ENCODE measurements at places on chromosomes 4 and X.
A peak's percentile ranks its signal among the peaks of the same experiment; 100 is the strongest.

- DNase-seq = no peak
These were observed 42.0 kb upstream of the GPR78 start for GRCh38 chr4:8538076-8538702.

DNA sequence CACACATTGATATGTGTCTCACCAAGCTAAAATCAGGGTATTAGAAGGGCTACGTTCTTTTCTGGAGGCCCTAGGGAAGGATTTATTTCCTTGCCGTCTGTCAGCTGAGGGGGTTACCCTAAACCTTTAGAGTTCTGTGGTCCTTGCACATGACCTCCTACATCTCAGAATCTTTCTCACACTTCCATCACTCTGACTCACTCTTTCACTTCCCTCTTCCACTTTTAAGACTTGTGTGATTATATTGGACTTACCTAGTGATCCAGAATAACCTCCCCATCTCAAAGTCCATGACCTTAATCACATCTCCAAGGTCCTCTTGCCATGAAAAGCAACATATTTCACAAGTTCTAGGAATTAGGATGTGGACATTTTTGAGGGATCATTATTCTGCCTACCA, 53.6 kb upstream of the FUNDC1 start:
- DNase-seq = peak; percentile 71

DNA sequence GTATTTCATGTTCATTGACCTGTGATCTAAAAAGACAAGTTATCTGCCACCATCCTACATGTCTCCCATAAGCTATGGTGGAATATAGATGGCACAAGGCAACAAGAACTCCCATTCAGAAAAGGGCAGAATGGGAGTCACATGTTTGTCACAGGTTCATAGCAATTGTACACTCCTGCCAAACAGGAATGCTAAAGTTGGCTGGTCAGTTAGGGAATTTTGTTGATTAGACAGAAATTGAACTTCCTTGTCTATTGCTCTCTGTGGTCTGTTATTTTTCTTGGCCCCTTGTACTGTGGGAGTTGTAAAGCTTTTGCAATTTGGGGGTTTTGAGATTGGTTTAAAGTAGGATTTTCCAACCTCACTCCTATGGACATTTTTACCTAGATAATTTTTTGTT, 101.7 kb upstream of the SOD3 start:
- DNase-seq = no peak

DNA sequence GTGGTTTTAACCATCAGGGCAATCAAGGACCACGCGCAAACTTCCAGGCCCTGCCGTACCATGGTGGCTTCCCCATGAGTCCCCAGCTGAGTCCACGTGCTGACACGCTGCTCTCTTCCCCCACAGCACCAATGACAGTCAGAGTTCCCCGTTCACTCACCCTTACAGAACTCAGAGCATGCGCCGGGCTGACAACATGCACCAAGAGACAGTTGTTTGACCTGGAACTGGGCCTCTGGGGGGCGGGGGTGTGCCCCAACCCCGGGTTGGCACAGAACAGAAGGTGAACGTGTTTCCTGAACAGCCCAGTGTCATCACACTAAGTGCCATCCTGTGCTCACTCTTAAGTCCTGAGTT, 29.4 kb downstream of the IRF2 start:
- DNase-seq = peak; percentile 82

DNA sequence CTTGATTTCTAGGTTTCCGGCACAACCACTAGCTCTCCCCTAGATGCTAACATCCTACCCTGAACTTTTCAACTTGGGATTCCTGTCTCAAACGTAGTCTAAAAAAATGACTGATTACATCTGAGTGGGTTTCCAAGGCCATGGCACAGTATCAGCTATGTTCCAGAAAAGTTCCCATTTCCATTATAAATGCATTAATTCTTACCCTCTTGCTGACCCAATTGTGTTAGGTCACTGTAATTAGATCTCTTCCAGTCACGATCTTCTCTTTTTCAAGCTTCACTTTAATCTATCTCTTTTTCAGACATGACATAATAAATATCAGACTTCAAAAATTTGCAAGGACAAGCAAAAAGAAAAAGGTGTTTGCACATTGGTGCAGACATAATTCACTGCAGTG, 50.6 kb upstream of the PDE5A start:
- DNase-seq = no peak

GRCh38 chr4:10893395-10893794, 208.8 kb upstream of the CLNK start:
- peak; percentile 5 for DNase-seq

GRCh38 chr4:40238700-40239548, 42.1 kb downstream of the RHOH start:
- peak; percentile 58 for DNase-seq

- DNase-seq = peak; percentile 85
These were observed 116.7 kb downstream of the TMA16 start for GRCh38 chr4:163611182-163611581.

DNA sequence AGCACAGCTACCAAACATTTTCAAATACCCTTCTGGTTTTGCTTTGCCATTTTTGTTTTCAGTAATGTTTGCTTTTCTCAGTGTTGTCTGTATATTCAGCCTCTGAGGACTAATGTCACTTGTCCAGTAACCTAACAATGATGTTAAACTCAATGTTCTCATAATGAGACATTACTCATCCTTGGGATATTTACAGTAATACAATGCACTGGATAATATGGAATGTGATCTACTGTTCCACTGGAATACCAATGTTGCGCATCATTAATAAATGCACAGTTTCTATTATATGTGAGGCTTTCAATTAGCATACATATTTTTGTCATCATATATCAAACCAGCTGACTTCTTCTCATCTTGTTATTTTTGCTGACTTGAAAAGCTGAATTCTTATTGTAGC, 259.1 kb downstream of the SH2D1A start:
- DNase-seq = no peak

- peak; percentile 69 for DNase-seq
These were observed 37.1 kb upstream of the IRAK1 start for GRCh38 chrX:154056770-154057241.

GRCh38 chr4:16758255-16758654, 140.2 kb downstream of the LDB2 start:
- no peak for DNase-seq

GRCh38 chr4:2702770-2703169, 53.4 kb downstream of the TNIP2 start:
- DNase-seq = no peak

DNA sequence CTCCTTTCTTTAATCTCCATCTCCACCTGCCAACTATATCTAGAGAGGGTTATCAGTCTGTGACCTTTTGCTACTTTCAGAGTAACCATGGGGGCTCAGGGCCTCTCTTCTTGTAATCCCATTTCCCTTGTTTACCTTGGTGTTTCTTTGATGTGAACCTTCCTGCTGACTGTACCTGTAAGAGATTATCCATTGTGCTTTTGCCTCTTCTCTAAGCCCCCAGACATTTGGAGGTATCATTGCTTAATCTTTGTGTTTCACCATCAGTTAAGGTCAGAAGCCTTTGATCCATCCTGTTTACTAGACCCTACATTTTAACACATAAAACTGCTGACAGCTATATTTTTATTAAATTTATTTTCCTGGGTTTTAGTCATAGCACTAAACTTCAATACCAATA, 111.8 kb upstream of the RAP2C start:
- no peak for DNase-seq

DNA sequence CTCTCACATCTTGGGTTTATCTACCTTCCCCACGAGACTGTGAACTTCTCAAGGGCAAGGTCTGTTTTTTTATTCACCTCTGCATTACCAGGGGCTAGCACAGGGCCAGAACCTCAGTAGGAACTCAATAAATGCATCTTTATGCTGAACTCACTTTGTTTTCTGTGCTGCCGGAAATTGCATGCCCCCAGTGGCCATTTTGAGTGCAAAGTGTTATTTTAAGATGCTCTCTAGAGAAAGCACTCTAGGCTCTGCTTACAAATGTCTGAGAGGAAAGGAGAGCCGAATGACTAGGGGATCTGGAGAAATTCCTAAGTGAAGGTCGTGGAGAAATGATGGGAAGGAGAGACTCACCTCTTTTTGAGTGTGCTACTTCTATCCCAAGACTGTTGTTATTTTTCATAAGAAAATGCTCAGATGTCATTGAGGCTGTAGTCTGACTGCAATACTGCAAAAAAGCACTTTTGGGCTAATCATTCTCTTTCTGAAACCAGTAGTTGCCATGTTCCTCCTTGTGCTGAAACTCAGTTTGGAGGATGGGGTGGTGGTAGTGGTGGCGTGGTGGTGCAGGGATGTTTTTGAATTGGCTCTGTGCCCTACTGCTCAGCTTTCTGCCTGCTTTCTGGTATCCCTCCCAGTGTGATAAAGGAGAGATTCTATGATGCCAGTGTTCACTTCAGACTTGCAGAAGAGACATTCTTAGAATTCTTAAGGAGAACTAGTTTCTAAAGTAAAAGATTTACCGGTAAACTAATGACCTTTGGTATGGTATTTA, 41.3 kb downstream of the DOCK11 start:
- DNase-seq = peak; percentile 28

GRCh38 chr4:165580351-165580905, 201.6 kb downstream of the CPE start:
- no peak for DNase-seq

DNA sequence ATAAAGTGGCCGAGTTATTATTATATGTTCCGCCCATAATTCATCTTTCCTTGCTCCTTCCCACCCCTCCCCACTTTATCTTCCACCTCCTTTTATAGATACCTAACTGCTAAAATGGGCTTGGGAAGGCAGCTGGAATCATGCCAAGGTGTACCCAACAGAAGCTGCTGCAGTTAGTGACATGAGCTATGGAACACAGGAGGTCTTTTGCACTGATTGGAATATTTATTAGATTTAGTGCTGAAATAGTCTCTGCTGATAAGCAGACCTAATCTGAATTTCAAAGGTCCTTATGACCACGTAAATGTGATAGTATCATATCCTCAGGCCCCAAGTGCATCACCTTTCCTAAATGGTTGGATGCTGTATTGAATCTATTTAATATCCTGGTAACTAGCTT, 64.9 kb downstream of the HMGB2 start:
- no peak for DNase-seq

GRCh38 chrX:108447303-108447702, 7.7 kb downstream of the COL4A5 start:
- DNase-seq = no peak

- peak; percentile 23 for DNase-seq
These were observed 26.0 kb downstream of the ARL13A start for GRCh38 chrX:100995469-100995868.

GRCh38 chr4:15244354-15244753, 183.5 kb upstream of the C1QTNF7 start:
- DNase-seq = no peak

DNA sequence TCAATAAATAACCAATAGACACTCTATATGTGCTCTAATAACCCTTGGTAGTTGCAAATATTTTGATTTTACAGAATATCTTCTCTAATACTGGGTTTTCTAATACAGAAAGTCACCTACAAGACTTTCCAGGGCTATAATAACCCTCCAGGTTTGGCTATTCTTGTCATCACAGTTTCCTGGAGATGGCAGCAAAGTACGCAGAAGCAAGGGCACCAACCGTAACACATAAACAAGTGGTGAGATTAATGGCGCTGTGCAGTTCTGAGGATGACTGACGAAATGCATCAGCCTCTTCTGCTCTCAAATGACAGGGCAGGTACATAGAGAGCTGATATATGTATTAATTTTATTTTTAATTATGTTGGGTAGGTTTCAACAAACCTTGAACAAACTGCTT, 122.4 kb downstream of the C4orf33 start:
- peak; percentile 3 for DNase-seq

DNA sequence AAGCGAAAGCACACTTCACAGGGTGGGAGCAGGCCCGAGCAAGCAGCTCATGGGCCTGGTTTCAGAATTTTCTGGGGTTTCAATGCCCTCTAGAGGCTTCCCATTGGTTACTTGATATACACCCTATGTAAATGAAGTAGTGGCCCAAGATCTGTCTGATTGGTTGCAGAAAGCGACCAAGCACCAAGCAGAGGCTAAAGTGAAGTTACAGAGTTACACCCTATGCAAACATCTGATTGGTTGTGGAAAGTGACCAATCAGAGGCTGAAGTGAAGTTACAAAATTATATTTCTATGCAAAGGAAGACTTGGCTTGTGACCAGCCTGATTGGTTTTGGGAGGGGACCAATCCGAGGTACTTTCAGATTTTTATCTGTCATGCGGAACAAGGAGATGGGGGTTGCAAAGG, 8.2 kb downstream of the FHIP1A start:
- DNase-seq = no peak

DNA sequence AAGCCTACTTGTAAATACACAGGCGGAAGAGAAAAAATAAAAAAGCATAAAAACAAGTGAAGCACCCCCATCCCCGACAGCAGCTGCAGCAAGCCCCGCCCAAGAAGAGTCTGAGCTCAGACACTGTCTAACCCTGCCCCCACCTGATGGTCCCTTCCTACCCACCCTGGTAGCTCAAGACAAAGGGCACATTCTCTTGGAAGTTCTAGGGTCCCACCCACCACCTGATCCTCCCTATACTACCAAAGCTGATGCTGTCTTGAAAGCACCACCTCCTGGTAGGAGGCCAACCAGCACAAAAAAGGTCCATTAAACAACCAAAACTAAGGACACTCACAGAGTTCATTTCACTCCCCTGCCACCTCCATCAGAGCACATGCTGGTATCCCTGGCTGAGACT, 308.2 kb downstream of the KLHL13 start:
- no peak for DNase-seq

GRCh38 chrX:4268676-4269075, 555.2 kb upstream of the PRKX start:
- no peak for DNase-seq

GRCh38 chr4:19381068-19381467, 870.6 kb upstream of the SLIT2 start:
- no peak for DNase-seq

DNA sequence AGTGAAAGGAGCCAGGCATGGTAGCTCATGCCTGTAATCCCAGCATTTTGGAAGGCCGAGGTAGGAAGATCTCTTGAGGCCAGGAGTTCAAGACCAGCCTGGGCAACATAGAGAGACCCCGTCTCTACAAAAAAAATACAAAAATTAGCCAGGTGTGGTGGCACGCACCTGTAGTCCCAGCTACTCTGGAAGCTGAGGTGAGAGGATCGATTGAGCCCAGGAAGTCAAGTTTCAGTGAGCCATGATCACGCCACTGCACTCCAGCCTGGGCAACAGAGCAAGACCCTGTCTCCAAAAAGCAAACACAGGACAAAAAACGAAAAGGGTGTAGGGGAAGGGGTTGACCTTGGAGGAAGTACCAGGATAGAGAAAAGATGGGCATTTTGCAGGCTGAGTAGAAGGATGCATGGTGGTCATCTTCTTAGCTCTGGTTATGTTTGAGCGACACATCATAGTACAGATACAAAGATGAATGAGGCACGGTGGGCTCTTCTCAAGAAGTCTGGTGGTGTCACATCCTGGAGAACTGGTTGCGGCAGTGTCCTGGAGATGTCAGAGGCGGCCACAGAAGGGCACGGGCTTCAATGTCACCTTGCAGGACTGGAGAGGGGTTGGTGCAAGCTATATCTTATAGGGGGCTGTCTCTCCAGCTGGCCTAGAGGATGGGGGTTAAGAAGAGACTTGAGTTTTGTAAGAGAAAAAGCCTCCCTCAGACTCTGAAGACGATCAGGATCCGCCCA, 32.0 kb downstream of the SLC25A5 start:
- DNase-seq = no peak

- DNase-seq = peak; percentile 36
These were observed at the start of gene STOX2 for GRCh38 chr4:183905081-183905592. STOX2 (plus strand) TSS chr4:183905307; CDS start chr4:183906791, 1,484 bp downstream.

GRCh38 chrX:103685396-103685795, 1.1 kb downstream of the MORF4L2 start:
- peak; percentile 10 for DNase-seq

Measured in suppressor macrophage treated with lipopolysaccharide for 1 hour (primary cell).